Inflammatory macrophage (primary cell): ENCODE measurements at places on chromosomes 3 and 15.

DNA sequence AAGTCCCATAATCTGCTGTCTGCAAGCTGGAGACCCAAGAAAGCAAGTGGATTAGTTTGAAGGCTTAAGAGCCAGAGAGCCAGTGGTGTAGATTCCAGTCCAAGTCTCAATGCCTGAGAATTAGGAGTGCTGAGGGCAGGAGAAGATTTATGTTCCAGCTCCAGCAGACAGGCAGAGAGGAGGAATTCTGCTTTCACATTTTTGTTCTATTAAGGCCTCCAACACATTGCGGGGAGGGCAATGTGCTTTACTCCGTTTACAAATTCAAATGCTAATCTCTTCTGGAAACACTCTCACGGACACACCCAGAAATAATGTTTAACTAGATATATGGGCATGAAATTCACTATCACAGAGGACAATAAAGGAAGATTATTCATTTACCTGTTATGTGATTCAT lies 54.0 kb downstream of the DPH6 start:
- DNase-seq: no peak

GRCh38 chr3:197378985-197379718 lies 80.7 kb upstream of the DLG1 start:
- DNase-seq: no peak

DNA sequence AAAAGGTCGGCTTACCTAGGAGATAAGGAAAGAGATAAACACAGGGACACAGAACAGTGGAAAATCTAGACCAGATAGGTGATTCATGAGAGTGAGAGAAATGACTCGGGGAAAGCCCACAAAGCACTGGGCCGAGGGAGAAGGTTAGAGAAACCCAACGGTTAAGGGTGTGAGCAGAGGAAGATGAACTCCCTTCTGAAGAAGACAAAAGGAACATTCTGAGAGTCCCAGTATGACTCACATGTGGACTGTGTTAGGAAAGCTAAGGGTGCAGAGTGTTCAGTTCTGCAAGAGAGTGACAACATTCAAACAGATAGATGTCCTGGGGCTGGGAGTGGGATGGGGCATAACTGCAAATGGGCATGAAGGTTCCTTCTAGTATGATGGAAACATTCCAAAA lies 83.0 kb downstream of the CNTN3 start:
- DNase-seq: no peak

- DNase-seq: no peak
Observed at GRCh38 chr3:72488738-72489035, 359.6 kb downstream of the SHQ1 start.

GRCh38 chr3:150733936-150734794 lies 28.8 kb downstream of the SIAH2 start:
- no peak for DNase-seq

DNA sequence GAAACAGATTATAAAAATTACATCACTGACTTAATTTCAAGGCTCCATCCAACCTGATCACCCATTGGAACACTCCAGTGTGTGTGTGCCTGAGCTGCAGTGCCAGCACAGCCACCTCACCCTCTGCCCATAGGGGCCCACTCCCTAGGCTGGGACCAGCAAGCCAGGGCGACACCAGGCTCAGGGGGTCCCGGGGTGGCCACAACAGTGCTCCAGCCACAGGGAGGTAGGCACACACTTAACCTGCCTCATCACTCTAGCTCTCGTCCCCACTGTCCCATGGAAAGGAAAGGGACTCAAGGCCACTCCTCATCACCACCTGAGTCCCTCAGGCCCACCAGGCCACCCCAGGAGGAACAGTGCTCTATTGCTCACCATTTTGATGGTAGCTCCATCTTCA lies 24.9 kb downstream of the ZXDC start:
- no peak for DNase-seq

DNA sequence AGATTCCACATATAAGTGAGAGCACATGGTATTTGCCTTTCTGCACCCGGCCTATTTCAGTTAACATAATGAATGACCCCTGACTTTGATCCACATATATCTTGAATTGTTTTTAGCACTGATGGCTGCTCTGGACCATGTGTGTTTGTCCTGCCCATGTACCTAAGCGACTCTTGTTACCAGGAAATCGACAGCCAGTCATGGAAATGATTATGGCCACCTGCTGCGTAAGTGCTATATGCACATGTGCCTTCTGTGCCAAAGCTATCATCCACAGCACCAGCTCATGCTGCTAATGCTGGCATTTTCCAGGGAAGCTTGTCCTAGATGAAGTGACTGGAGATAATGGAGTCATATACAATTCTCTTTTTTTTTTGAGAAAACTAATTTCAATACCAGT lies 103.7 kb downstream of the PEX5L start:
- no peak for DNase-seq

- DNase-seq: no peak
Observed at GRCh38 chr3:150238048-150238802, 169.9 kb upstream of the TSC22D2 start.

- DNase-seq: peak; percentile 27
Observed at GRCh38 chr3:17733215-17733614, 9.2 kb downstream of the TBC1D5 start.

DNA sequence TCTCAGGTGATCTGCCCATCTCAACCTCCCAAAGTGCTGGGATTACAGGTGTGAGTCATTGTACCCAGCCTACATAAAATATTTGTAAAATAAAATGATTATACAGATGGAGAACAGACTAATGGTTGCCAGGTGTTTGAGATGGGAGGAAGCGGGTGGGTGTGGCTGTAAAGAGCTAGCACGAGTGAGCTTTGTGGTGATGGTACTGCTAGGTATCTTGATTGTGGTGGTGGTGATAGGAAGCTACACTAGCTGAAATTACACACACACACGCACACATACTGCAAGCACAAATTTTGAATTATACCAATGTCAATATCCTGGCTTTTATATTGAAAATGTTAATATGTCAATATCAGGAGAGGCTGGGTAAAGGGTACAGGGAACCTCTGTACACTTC lies 5.4 kb downstream of the PGPEP1L start:
- no peak for DNase-seq

DNA sequence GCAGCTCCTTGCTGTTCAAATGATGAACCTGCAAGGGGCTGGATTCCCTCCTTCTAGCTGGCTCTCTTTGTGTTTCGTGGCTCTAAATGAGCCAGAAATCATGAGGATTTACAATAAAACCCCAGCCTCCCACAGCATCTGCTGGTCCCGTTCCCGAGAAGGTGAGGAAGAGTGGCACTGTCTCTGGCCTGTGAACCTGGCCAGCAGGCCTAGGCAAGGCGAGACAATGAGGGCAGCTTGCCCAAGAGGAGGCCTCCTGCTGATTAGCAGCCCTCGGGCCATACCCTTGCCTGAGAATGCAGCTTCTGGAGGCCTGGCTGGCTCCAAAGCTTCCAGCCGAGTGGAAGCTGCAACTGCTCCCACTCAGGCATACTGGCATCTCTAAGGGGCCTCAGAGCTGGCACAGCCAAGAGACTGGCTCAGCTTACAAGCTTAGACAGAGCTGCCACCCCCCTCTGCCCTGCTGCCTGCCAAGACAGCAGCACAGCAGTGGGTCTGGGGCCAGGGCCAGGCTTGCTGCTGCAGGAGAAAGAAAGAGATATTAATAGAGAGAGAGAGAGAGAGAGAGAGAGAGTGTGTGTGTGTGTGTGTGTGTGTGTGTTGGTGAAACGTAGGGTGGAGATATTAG lies 76.5 kb downstream of the HMG20A start:
- DNase-seq: no peak

DNA sequence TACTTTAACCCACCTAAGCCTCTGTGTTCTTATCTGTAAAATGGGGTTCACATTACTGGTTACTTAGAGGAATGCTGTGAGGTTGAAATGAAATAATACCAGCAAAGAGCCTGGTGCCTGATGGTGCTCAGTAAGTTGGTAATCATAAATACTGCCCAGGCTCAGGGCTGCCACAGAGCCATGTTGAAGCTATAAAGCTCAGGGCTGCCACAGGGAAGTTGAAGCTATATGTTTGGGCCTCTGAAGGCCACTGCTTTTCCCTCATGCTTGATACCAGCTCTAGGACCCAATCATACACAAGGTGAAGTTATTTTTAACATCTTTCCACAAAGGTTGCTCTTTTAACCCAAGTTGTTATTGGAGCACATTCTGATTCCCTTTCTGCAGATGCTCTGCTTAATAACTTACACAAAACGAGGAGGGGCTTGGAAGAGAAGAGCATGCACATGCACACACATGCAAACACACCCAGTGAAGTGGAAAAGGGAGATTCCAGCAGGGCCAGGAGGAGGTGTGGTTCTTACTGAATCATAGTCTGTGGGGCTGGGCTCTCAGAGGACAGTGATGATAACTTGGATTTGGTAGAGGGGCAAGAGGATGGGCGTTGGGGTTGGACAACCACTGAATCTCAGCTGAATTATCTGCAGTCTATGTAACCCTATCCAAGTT lies 17.4 kb downstream of the PARP14 start:
- DNase-seq: no peak

- DNase-seq: no peak
Observed at GRCh38 chr15:72105111-72105510, 12.8 kb downstream of the MYO9A start.

DNA sequence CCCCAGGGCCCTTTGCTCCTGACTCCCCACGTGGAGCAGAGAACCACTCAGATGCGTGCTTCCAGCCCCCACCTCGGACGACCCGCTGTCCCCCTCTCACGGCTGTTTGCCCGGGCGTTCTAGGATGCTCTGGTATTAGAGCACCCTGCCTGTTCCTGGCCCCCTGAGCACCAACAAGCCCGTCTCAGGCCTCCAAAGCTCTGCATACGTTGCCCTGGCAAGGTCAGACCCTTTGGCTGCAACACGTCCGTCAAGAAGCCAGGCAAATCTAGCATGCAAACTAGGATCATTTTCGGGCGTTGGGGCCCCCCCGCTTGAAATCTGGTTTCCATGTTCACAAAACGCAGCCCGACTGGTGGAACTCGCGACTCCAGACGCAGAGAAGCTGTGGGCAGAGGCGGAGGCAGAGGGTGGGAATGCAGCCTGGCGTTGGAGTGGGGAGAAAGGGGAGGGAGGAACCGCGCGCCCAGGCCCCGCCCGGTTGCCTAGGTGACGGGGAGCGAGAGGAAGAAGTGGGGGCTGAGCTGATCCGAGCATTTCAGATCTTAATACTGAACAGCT lies 86.2 kb upstream of the PIAS1 start:
- DNase-seq: peak; percentile 74

- DNase-seq: no peak
Observed at GRCh38 chr3:12196684-12197083, 38.0 kb upstream of the TIMP4 start.

DNA sequence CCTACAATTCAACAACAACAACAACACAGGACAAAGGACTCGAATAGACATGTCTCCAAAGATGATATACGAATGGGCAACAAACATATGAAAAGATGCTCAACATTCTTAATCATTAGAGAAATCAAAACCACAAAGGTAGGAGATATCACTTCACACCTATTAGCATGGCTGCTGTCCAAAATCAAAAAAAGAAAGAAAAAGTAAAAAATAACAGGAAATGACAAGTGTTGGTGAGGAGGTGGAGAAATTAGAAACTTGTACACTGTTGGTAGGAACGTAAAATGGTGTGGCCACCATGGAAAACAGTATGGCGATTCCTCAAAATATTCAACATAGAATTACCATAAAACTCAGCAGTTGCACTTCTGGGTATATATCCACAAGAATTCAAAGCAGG lies 312.3 kb upstream of the STT3B start:
- DNase-seq: no peak
